Right ventricle myocardium superior (tissue), 1 donor: ENCODE measurements at places on chromosomes 4 and X. TPM values are rescaled to one million over a fixed set of nuclear protein-coding genes. Genes with fewer than 3 reads are reported as not detected.

DNA sequence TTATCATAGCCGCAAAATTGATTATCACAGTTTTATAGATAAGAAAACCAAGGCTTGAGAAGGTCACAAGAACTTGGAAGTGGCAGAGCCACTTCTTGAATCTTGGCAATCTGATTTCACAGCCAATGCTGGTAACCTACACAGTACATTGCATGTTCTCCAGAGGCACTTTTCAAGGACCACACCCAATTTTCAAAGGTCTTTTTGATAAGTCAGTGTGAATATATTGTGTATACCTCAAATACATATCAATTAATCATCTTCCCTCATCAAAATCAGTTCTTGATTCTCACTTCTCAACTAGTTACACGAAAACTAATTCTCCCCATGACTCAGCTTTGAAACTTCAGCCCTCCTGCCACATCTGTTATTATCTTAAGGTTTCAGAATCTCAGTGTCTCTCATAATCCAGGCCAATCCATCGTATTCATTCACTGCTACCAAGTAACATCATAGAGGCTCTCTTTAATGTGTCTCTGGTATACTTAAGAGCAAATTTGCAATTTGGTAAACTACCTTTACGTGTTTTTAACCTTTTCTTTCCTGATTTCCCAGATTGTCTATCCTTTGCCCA is 16.8 kb downstream of the CAMK2D start:
- DNase-seq = no peak

DNA sequence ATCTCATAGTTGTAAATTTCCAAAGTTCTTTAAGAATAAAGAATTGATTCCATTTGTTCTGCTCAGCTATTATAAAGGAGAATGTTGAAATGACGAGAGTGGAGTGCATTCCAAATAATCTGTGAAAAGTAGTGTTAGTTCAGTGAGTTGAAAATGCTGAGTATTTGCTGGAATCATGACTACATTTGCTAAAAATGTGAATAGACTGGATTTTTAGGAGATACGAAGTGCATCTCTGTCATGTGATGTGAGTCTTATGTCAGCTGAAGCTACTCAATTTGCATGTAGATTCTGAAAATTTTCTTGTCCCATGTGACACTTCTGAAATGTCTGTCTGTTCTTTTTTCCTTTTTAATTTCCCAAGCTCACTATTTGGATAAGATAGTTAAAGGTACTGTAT is 206.0 kb downstream of the DCTD start:
- no peak for DNase-seq

The SPANXN3 gene
- not detected for total RNA-seq

The UGT2B15 gene
- not detected for total RNA-seq

DNA sequence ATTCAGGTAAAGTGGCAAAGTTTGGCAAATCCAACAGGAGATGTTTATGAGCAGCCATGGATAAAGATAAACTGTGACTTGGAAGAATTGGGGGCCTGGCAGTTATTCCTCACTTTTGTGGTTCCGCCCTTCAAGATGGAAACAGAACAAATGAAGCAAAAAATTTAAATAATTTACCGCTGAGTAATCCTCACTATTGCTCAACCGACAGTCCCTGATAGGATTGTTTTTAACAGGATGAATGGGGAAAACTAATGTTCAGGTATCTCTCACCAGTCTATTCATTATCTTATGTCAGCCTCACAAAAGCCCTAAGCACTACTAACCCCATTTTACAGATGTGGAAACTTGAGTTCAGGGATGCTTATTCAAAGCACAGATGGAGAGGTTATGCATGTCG is 90.8 kb downstream of the FNIP2 start:
- DNase-seq = no peak

- no peak for DNase-seq
Measured at GRCh38 chrX:47143894-47144625, 442 bp downstream of the NDUFB11 start.

The DCAF8L2 gene
- total RNA-seq = not detected

DNA sequence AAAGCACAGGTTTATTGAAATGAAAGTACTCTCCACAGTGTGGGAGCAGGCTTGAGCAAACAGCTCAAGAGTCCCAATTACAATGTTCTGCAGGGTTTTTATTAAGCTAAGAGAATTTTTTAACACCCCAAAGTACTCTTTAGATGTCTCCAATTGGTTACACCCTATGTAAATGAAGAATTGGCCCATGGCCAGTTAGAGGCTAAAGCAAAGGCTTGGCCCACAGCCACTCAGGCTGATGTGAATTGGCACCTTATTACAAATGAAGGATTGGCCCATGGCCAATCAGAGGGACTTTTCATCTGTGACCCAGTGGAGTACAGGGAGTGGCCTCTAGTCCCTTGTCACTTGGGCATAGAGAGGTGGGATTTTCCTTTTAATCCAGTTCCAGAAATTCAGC is 30.1 kb upstream of the IQCM start:
- no peak for DNase-seq

The NEXMIF gene
- total RNA-seq = 0.16 TPM

- no peak for DNase-seq
Measured at GRCh38 chrX:131840799-131841495, 182.2 kb upstream of the STK26 start.

GRCh38 chr4:921830-922331 is 10.2 kb downstream of the GAK start:
- no peak for DNase-seq

The HGFAC gene
- total RNA-seq = 1.9 TPM

- no peak for DNase-seq
Measured at GRCh38 chrX:44451056-44451455, 91.6 kb downstream of the FUNDC1 start.
